ENCODE measurements at places on chromosomes 16 and 17.

- DNase-seq, result peak; percentile 5
These were observed at the start of gene OTOA for GRCh38 chr16:21663889-21664647. Gene OTOA (plus strand): TSS chr16:21663968. CDS start chr16:21678515, 14,547 bp downstream.

DNA sequence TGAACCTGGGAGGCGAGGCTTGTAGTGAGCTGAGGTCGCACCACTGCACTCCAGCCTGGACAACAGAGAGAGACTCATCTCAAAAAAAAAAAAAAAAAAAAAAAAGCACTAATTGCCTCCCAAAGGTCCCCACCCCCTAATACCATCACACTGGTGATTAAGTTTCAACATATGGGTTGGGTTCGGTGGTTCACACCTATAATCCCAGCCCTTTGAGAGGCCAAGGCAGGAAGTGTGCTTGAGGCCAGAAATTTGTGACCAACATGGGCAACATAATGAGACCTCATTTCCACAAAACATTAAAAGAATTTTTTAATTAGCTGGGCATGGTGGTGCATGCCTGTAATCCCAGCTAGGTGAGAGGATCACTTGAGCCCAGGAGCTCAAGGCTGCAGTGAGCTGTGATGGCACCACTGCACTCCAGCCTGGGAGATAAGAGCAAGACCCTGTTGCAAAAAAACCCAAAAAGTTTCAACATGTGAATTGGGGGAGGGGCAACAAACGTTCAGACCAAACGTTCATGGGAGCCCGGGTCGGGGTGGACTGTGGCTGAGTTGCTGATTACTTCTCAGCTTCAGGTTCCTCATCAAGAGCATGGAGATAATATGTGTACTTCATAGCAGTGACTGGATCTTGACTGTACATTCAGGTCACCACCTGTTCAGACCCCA lies 62.1 kb upstream of the NOL11 start:
- no peak for DNase-seq

GRCh38 chr16:57901480-57902069 lies 69.4 kb downstream of the CNGB1 start:
- no peak for DNase-seq

DNA sequence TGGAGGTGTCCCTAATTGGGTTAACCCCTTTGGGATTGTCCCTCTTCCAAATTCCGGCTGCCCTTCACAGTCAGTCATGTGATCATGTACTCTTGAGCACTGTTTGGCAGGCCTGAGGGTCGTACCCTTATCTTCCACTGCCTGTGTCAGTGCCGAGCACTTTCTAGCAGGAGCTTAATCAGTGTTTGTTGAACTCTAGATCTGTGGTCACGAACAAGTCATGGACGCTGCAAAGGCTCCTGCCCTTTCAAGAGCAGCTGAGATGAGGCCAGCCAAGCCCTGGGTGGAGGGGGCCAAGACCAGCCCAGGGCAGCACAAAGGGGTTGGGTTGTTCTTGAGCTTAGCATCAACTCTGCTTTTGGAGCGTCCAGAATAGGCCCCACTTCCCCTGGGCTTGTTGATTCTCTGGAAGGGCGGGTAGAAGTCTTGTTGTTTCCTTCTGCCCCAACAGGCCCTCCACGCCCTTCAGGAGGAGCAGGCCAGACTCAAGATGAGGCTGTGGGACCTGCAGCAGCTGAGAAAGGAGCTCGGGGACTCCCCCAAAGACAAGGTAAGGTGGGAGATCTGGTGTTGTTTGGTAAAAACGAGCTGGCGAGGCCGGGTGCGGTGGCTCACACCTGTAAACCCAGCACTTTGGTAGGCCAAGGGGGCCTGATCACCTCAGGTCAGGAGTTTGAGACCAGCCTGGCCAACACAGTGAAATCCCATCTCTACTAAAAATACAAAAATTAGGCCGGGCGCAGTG lies 5.3 kb downstream of the IFI35 start:
- no peak for DNase-seq

DNA sequence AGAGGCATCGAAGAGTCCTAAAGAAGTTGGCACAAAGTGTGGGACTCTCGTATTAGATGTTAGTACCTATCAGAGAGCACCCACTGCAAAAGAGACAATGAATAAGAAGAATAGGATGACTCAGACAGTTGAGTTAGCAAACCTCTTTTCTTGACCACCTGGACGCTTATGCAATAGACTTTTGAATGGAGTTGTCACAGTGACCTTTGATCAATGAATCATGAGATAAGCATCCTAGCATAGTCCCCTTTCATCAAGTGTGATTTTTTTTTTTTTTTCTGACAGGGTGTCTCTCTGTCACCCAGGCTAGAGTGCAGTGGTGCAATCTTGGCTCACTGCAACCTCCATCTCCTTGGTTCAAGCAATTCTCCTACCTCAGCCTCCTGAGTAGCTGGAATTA lies 1417.9 kb upstream of the GOT2 start:
- no peak for DNase-seq

DNA sequence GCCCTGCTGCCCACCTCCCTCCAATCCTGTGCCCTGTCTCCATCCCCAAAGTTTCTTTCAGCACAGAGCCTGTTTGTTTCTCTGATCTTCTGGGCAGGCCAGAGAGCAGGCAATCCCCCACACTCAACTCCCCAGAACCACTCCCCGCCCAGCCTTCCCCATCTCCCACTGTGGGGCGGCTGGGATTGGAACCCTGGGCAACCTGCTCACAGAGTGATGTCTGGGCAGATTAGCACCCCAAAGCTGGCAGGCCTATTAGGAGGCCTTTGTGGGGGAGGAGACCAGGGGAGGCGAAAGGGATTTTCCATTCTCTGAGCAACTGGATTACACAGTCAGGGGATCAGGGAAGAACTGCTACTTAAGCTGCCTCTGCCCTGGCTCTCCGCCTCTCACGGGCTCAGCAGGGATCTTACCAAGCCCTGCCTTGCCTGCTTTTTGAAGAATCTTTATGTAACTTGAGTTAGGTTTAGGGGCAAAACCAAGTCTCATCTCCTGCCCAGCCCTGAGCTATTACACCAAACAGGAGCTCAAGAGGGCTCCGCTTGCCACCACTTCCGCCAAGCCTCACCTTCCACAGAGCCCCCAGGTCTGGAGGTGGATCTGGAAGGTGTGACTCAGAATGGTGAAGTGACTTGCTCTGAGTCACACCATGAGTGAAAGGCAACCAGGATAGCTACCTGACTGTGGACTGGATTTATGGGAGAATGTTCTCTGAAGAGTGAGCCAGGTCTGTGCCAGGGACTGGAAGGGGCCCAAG lies 16.0 kb upstream of the LHX1 start:
- no peak for DNase-seq

DNA sequence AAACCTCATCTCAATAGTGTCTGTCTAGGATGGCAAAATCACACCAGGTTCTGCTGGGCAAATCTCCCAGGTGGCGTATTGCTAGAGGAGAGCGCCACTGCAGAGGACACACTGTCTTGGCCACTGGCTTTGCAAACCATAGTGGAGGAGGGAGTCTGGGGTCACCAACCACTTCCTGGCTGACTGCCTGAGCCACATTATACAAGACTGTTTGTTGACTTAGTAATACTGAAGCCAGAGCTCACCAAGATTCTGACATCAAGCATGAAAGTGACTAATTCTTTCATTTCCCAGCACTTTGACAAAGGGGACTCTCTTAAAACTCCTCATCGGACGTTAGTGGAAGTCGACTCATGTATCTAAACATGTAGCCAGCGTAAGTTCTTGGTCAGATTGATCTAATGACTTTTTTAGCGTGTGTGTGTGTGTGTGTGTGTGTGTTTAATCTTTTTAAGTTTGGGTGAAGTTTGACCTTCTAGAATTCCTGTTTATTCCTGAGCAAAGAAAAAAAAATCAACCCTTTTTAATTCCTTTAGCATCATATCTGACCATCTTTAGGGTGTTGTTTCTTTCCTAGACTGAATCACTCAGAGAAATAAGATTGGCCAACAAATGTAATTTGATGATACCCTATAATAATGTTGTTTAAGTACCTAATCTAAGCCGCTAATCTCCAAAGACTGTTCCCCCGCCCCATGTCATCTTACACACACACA lies 13.7 kb downstream of the PITPNC1 start:
- peak; percentile 5 for DNase-seq

DNA sequence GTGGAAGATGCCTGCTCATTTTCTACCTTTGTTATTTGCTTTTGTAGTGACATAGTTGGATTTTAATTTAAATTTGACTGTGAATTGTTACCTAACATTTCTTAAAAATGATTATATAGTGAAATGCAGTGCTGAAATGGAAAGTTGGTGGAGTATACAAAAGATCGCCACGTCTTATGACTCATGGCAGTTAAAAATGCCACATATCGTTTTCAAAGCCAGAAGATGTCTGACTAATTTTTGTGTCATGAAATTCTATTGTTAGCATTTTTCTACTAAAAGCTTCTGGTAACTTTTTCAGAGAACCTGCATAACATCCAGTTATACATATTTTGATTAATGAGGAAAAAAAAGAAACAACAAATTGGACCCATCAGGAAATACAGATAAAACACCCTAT lies 20.6 kb downstream of the MAP2K4 start:
- no peak for DNase-seq

DNA sequence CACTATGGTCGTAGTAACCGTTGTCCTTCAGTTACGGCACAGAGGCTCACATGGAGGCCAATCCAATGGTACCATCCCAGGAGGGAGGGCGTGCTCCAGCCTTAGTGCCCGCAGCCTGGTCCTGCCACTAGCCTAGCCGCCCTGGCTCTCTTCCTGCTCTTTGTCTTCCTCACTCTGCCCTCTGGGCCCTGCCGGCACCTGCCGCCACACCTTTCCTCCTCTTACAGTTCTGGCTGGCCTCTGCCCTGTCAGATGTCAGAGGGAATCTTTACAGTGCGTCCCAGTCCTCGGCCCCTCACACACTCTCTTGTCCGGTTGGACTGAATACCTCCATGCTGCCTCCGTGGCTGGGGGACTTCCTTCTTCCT lies 23.4 kb downstream of the GINS2 start:
- no peak for DNase-seq

DNA sequence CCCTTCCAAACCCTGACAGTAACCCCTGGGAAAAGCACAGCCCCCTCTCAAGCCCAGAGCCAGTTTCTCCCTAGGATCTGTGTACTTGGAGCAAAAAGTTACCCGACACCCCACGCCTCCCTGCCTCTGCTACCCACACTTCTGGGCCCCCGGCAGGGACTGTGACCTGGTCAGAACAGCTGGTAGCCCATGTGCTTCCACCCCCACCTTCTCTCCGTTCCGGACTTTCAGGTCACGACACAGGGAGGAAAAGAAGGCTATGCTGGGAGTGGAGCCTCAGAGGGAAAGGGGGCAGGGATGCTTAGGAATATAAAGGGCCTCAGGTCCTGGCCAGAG lies 6.4 kb downstream of the PPY start:
- DNase-seq, result no peak

- no peak for DNase-seq
These were observed 34.1 kb upstream of the WWOX start for GRCh38 chr16:78065319-78065718.

GRCh38 chr16:20441191-20441590 lies 10.1 kb upstream of the ACSM2A start:
- no peak for DNase-seq

- no peak for DNase-seq
These were observed 209.0 kb downstream of the RGS9 start for GRCh38 chr17:65346166-65346565.

GRCh38 chr17:77516902-77517301 lies 376.1 kb downstream of the SEC14L1 start:
- DNase-seq, result no peak

DNA sequence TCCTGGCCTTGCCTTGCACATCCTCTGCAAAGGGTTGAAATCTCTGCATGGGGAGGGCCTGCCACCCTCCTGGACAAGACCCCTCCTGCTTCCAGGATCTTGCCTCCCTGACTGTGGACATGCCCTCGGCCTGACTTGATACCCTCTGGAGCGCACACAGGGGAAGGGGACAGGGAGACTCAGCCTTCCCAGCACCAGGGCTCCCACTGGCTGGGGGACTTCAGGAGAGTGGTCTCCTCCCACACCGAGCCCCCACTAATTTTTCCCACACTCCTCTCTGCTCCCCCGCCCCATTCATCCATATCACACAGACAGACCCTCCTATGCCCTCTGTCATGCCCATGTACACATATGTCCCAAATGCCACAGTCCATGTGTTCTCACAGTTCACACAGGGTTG lies 14.3 kb downstream of the SGCA start:
- DNase-seq, result no peak

- DNase-seq, result no peak
These were observed 19.6 kb downstream of the KCNJ12 start for GRCh38 chr17:21395764-21396163.
